ENCODE measurements at places on chromosomes 4 and X.

DNA sequence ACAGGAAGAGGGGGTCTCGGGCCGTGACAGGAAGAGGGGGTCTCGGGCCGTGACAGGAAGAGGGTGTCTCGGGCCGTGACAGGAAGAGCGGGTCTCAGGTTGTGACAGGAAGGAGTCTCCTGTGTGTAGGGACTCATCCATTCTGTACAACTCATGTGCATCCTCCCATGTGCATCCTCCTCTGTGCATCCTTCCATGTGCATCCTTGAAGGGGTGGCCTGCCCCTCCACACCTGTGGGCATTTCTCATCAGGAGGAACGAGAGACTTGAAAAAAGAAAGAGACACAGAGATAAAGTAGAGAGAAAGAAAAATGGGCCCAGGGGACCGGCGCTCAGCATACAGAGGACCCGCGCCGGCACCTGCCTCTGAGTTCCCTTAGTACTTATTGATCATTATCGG, 30.2 kb upstream of the PLCXD1 start:
- DNase-seq, result no peak

GRCh38 chrX:143571521-143571920, 54.2 kb upstream of the SPANXN3 start:
- no peak for DNase-seq

- DNase-seq, result no peak
Observed at GRCh38 chr4:72432282-72432681, 136.7 kb downstream of the ADAMTS3 start.

DNA sequence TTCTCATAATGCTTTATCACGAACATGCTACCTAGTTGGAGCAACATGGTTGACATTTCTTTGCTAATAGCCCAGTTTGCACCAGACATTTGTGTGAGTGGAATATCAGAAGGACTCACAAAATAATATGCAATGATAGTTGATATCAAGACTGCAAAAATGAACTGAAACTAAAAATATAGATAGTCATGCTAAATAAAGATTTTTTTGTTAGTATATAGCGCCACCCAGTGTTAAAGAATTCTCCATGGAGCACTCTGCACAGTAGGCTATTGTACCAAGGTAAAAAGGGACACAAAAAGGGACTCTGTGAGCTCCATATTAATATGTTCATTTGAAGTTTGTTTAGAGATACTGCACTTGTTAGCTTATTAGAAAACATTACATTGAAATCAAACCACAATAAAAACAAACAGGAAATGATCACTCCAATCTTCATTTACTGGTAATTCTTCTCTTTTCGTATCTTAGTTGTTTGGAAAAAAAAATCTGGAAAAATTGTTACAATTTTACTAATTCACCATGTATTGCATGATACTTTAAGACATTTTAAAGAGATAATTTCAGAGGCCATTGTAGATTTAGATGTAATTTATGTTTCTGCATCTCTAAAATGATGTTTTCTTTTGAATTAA, 1509.6 kb downstream of the ADGRL3 start:
- peak; percentile 56 for DNase-seq

DNA sequence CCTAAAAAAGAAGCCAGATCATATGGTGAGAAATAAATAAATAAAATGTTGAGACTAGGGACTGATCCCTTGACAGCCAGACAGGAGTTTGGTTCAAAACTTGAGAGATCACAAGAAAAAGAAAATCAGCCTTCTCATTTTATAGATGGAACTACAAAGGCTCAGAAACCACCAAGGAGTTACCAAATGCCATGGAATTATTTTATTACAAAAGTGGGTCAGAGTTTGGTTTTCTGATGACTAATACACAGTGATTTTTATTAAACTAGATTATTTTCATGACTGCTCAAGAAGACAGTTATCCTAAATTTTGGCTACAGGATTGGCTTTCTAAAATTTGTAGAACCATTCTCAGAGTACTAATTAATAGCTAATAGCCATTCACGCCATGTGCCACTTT, 6.2 kb downstream of the CXCL1 start:
- DNase-seq, result no peak
